Adrenal gland (tissue), 19 donors: ENCODE measurements at places on chromosomes 5 and 9. TPM values are rescaled to one million over a fixed set of nuclear protein-coding genes. Genes with fewer than 3 reads are reported as not detected.

SLIT3 gene
- polyA plus RNA-seq = 10.0 TPM

OR13J1 gene
- not detected for polyA plus RNA-seq

NRARP gene
- polyA plus RNA-seq = 0.59 TPM

CTXN3 gene
- not detected for polyA plus RNA-seq

PDZD2 gene
- polyA plus RNA-seq = 4.3 TPM

IPPK gene
- 12.5 TPM for polyA plus RNA-seq

PRR7 gene
- not detected for polyA plus RNA-seq

ARSI gene
- polyA plus RNA-seq = not detected

IFNE gene
- polyA plus RNA-seq = not detected

TAF11L14 gene
- not detected for polyA plus RNA-seq

DIPK1B gene
- polyA plus RNA-seq = 19.2 TPM

TAS2R1 gene
- polyA plus RNA-seq = not detected

LCN9 gene
- not detected for polyA plus RNA-seq

ALDH7A1 gene
- 68.1 TPM for polyA plus RNA-seq

INSL4 gene
- polyA plus RNA-seq = not detected

NREP gene
- polyA plus RNA-seq = 41.9 TPM

GKAP1 gene
- 7.2 TPM for polyA plus RNA-seq

PPP3R2 gene
- not detected for polyA plus RNA-seq

IGFBPL1 gene
- 1.9 TPM for polyA plus RNA-seq

FCN2 gene
- 99.6 TPM for polyA plus RNA-seq

CDO1 gene
- 7.5 TPM for polyA plus RNA-seq

ORM2 gene
- 0.88 TPM for polyA plus RNA-seq

STK32A gene
- polyA plus RNA-seq = 8.8 TPM

SPINK13 gene
- 5.7 TPM for polyA plus RNA-seq

PTRH1 gene
- polyA plus RNA-seq = 32.8 TPM

LSM11 gene
- 1.2 TPM for polyA plus RNA-seq

ALDH1A1 gene
- polyA plus RNA-seq = 249 TPM

ELAVL2 gene
- 1.3 TPM for polyA plus RNA-seq

IQGAP2 gene
- 25.7 TPM for polyA plus RNA-seq

TMOD1 gene
- polyA plus RNA-seq = 44.0 TPM

CRHBP gene
- polyA plus RNA-seq = 16.5 TPM

NIM1K gene
- polyA plus RNA-seq = 3.9 TPM

SLC6A19 gene
- polyA plus RNA-seq = not detected

FBP1 gene
- 29.5 TPM for polyA plus RNA-seq

SNCAIP gene
- 5.1 TPM for polyA plus RNA-seq

SLC44A1 gene
- 7.5 TPM for polyA plus RNA-seq

ORM1 gene
- 14.3 TPM for polyA plus RNA-seq

ANKDD1B gene
- 3.8 TPM for polyA plus RNA-seq

SUSD3 gene
- 1.1 TPM for polyA plus RNA-seq

CARTPT gene
- polyA plus RNA-seq = 317 TPM
